ENCODE measurements at places on chromosomes 2 and 18.

DNA sequence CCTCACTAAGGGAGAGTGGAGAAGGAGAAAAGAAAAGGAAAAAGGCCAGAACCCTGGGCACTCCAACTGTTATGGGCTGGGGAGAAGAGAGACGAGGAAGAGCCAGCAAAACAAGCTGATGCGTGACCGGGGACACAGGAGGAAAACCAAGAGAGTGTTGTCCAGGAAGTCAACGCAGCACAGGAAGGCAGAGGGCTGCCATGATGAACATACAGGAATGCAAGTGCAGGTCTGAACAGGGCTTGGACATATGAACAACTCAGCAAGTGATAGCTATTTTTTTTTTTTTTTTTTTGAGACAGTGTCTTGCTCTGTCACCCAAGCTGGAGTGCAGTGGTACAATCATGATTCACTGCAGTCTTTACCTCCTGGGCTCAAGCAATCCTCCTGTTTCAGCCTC is 28.4 kb downstream of the SIX3 start:
- no peak for DNase-seq

- no peak for DNase-seq
Observed at GRCh38 chr18:7822435-7823331, 255.6 kb downstream of the PTPRM start.

GRCh38 chr2:64192125-64192479 is 47.9 kb upstream of the PELI1 start:
- no peak for DNase-seq

DNA sequence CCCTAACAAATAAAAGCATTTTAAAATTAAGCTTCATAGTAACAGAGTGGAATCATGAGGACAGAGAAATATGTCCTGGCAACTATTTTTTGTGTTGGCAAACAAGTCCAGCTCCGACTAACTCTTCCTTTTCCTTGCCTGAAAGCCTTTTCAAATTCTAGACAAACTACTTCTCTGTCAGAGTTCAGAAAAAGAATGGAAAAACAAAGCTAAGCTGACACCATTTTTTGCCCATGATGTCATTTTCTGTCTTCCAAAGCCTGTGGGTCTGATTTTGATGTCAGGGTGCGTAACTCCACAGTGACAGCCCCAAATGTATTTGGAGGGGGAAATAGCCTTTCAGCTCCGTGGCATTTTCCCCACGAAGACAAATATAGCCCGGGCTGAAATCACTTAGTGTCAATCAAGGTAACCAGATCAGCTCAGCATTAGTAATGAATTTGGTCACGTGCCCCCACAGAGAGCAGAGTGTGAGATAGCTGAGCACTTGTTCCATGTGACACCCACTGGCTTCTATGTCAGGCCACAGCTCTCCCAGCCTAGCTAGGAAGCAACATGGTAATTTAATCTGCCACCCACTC is 233.0 kb upstream of the SIX2 start:
- DNase-seq: no peak

- peak; percentile 58 for DNase-seq
Observed at GRCh38 chr2:99827296-99827999, 314.9 kb downstream of the AFF3 start.

DNA sequence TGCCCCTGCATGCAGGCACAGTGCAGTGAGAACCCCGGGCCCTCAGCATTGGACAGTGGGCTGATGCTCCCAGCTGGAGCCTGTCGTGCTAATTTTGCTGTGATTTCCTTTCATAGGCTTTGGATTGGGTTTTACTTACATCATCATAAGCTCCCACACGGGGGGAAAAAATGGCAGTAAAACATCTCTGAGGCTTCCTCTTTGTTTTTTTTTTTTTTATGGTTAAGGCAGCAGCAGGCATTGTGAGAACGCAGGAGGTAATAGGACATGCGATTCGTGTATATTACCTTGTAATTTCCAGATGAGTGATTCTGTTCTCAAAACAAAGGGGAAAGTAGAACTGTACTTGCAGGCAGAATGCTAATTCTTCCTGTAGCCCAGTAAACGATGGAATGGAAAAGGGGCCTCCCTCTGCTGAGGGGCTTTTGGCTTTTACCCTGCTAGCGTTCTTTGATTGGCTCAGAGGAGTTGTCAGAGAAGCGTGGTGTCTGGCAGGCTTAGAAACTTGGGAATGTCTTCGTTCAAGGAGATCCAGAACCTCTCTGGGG is 89.7 kb downstream of the NPAS2 start:
- DNase-seq: no peak

GRCh38 chr2:6398421-6398820 is 467.3 kb downstream of the CMPK2 start:
- DNase-seq: no peak

- DNase-seq: no peak
Observed at GRCh38 chr2:237639836-237640220, 12.4 kb downstream of the LRRFIP1 start.

DNA sequence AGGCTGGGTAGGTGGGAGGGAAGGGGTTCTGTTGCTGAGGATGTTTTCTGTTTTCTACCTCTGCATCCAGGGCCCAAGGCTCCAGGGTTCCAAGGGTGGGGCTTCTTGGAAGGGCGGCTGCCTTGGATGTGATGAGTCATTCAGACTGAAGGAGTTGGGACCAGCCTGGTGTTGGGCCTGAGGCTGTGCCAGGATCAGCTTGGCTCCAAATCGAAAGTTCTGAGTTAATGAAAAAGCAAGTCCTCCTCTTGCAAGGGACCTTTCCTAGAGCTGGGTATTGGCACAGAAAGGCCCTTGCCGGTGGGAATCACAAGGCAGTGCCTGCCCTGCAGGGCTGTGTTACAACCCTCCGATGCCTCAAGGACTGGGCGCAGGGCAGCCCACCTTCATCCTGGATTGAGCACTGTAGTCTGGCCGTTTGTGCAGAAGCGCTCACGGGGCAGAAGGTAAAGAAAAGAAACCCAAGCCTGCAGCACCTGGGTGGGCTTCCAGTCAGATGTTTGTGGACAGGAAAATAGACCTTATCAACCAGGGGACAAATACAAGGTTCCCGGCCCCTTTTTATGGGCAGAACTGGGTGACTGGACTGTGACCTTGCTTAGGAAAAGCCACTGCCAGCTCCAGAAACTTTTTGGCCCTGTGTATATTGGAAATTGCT is 52.5 kb upstream of the MCFD2 start:
- no peak for DNase-seq

GRCh38 chr2:113164930-113165585 is 8.7 kb upstream of the PSD4 start:
- DNase-seq: no peak

DNA sequence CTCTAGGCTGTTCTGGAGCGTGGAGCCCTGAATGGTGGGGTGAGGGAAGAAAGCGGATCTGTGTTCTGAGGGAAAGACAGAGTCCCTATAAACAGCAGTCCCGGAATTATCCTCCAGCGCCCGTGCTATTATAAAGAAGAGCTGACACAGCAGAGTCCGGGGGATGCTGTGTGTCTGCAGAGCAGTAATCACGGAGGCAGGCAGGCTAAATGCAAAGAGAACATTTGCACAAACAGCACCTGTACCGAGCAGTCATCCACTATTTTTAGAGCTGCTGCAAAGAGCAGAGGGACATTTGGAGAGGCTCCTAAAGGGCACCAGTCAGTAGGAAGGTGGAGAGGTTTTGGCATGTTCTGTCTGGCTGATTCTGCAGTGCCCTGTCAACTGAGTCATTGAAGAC is 293.8 kb upstream of the SLC14A2 start:
- no peak for DNase-seq

GRCh38 chr18:6682437-6683111 is 46.9 kb upstream of the ARHGAP28 start:
- no peak for DNase-seq

GRCh38 chr2:38605298-38605830 is 2.6 kb upstream of the HNRNPLL start:
- DNase-seq: no peak

- no peak for DNase-seq
Observed at GRCh38 chr2:129902731-129903585, 76.5 kb upstream of the RAB6C start.

DNA sequence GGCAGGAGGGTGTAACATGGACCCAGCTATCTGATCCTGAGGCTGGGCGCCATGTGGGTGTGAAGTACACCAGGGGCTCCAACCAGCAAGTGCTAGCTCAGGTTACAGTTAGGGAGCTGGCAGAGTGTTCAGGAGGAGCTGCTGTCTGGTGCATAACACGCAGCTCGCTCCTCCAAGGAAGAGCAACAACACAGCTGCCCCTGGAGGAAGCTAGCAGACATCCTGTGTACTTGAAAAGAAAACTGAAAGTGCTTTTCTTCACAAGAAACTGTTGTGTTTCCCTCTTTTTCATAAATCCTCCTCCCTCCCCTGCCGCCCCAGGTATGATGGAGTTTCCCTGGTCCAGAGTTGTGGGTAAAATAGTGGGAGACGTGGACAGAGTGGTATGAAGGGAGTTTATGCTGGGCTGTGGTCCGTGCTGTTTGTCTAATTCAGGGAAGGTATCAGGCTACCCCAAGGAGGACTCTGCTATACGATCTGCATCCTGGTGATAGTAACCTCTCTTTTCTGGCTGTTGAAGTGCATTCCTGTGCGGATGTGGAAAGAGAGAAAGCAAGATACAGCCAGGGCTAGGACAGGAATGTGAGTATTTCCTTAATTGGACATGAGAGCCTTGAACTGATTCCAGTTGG is 6.1 kb upstream of the LBH start:
- DNase-seq: peak; percentile 83

GRCh38 chr2:165627470-165627869 is 158.0 kb downstream of the CSRNP3 start:
- no peak for DNase-seq

GRCh38 chr2:14952400-14952963 is 320.0 kb downstream of the LRATD1 start:
- no peak for DNase-seq

DNA sequence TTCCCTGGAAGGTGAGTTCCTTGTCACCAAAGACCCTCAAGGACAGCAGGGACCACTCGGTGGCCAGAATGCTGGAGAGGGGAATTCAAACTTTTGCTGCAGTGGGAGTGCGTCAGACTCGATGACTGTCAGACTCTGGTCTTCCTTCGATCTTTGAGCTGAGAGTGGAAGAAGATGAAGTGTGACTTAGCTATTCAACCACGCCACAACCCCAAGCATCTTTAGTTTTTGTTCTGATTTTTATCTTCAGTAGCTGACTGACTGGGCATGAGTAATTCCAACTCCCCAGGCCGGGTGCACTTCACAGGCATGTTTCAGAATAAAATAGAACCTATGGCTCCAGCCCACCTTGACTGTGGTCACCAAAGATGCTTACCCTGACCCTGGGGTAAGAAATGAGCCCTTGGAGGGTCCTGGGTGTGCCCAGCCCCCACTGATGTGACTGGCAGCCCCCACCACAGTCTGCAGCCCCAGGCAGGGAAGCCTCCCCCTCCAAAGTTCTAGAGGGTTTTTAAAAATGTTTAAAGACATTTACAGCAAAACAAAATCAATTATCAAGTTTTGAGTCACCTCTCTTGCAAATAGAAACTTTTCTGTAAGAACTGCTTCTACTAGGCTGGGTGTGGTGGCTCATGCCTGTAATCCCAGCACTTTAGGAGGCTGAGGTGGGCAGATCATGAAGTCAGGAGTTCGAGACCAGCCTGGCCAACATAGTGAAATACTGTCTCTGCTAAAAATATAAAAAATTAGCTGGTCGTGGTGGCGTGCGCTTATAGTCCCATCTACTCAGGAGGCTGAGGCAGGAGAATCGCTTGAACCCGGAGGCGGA is 24.9 kb upstream of the YWHAQ start:
- DNase-seq: no peak
